ENCODE measurements at places on chromosomes 16 and 17.

- peak; percentile 31 for DNase-seq
These were observed 16.7 kb downstream of the UNC13D start for GRCh38 chr17:75827308-75828075.

- no peak for DNase-seq
These were observed 15.1 kb upstream of the GUCY2D start for GRCh38 chr17:7987112-7987893.

GRCh38 chr17:72125742-72126141, 4.9 kb downstream of the SOX9 start:
- no peak for DNase-seq

GRCh38 chr17:82396601-82397435, 21.3 kb upstream of the HEXD start:
- no peak for DNase-seq

- DNase-seq: no peak
These were observed 389.3 kb downstream of the PMP22 start for GRCh38 chr17:14875557-14876412.

- DNase-seq: peak; percentile 41
These were observed 367 bp downstream of the MGRN1 start for GRCh38 chr16:4624827-4625559.

GRCh38 chr17:8687737-8688466, 56.7 kb downstream of the CCDC42 start:
- DNase-seq: no peak
